ENCODE measurements at places on chromosomes 7 and 10.

- no peak for DNase-seq
These were observed 40.3 kb upstream of the ANK3 start for GRCh38 chr10:60430017-60430416.

- no peak for DNase-seq
These were observed 49.9 kb downstream of the ZRANB1 start for GRCh38 chr10:124991835-124992234.

- DNase-seq = no peak
These were observed 97.1 kb downstream of the WDR37 start for GRCh38 chr10:1153251-1153763.

DNA sequence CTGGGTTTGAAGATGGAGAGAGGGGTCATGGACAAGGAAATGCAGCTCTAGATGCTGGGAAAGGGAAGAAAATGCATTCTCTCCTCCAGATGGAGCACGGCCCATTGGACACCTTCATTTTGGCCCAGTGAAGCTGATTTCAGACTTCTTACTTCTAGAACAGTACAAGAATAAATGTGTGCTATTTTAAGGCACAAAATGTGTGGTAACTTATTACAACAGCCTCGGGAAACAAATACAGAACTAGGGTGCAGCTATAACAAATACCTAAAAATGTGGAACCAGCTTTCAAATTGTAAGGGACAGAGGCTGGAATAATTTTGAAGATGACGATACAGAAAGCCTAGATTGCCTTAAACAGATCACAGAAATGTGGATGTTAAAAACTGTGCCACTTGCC, 54.1 kb downstream of the CYTH3 start:
- DNase-seq = no peak

DNA sequence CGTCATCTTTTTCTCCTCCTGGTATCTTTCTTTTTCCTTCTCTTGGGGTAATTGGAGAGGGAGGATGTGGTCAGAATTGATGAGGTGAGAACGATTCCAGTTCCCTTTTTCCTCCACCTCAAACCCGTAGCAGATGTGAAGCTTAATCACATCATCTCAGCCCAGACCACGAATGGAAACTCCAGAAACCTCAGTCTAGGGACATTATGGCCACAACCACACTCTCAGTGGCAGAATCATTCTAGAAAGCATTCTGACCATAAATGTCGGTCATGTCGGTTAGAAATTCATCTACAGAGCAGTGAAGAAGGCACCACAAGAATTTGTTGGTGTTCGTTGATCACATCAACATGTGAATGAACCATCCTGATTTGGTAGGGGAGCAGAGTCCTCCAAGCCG, 78.7 kb downstream of the GATA3 start:
- no peak for DNase-seq

DNA sequence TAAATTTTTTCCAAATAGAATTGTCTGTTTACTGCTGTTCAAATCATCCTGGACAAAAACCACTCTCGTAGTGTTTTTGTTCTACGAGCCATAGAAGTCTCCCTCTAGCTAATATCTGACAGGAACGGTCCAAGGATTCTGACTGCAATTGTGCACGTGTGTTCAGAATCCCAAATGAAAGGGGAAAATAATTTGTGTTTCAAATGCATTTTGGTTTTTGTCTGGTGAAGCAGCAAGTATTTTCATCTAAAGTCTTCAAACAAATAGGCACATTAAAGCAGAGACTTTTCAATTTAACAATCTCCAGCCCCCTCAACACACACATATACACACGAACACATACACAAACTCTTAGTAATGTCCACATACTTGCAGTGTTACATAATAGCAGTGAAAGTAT, 475 bp downstream of the NEUROD6 start:
- DNase-seq = no peak

GRCh38 chr10:64626924-64627323, 1105.7 kb downstream of the REEP3 start:
- DNase-seq = no peak

DNA sequence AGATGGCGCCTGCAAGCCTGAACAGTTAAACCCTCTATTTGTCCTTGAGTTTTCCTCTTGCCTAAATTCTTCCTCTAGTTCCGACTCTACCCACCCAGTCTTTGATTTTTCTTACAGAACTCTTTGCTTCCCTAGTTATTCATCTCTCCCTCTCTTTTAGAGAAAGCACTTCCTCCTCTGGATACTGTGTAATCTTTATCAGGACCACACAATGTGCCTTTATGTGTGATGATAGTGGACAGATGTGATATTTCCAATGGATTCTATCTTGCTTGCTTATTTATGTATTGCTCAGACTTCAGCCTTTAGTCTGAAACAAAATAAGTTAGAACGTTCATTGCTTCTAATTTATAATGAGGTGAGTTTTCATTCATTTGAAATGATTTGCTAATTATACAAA, 79.5 kb upstream of the CAV2 start:
- DNase-seq = no peak

- DNase-seq = no peak
These were observed 10.0 kb upstream of the SGPL1 start for GRCh38 chr10:70805619-70806215.

GRCh38 chr10:31158011-31158658, 126.5 kb upstream of the ZNF438 start:
- DNase-seq = no peak

DNA sequence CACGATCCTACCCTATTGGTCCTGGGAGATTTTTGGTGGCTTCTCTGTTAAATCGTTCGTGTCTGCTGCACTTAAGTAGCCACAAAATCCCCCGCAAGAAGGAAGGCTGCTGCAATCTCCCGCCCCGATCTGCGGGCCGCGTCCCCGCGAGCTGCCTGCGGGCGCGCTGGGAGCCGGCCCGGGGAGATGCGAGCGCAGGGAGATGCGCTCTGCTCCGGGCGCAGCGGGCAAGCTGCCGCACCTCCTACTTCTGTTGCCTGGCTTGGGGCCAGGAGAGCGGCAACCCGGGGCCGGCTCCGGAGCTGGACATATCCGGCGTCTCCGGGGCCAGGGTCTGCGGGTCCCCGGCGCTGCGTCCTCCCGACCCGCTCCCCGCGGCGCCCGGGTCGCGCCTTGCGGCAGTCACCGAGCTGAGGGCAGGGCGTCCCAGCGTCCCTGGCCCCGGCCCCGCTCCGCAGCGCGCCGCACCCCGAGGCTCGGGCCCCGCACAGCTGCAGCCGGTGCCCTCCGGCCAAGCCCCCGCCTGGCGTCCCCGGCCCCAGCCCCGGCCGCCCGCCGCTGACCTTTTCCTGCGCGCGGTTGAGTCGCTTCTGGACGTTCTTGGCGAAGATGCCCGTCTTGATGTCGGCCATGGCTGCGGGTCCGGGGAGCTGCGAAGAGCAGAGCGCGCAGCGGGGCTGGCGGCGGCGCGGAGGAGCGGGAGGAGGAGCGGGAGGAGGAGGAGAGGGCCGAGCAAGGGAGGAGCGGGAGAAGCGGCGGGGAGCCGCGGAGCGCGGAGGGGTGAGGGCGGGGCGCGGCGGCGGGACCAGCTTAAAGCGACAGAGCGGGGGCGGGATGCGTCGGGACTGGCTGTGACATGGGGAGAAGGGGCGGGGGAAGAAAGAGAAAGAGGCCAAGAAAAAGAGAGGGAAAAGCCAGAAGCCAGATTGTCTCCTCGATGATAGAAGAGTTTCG, at the start of gene AMPH:
Gene AMPH, minus strand, starts transcription at position 654 of the 954 bp plus-strand sequence. Its CDS starts 22 bp downstream, at position 632.
- DNase-seq = no peak

DNA sequence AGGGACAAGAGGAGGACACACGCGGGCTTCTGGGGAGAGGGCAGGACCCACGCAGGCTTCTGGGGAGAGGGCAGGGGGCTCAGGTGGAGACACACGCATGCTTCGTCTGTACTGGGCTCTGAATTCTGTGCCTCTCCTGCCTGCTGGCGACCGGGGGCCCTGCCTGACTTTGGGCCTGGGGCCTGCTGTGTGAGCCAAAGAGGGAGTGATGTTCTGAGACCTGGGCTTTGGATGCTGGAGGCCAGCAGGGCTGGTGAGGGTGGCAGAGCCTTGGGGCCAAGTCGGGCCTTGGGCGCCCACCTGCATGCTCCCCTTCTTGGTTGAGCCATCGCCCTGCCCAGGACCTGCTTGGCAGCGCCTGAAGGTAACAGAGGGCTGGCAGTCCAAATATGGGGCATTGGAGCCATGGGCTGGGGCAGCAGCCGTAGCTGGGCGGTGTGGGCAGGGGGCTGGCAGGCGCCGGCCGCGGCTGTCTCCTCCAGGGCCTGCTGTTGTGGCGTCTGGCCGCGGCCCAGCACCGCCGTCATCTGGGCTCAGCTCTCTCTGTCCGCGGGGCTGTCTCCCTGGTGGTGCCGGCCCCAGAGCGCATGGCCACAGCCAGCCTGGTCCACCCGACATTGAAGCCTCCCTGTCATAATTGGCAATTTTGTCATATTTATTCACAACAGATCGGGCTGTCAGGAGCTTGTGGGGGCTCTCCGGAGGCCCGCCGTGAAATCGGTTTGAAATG, 78.9 kb downstream of the UNCX start:
- DNase-seq = no peak

- DNase-seq = no peak
These were observed 21.7 kb downstream of the ZCWPW1 start for GRCh38 chr7:100406767-100407166.

GRCh38 chr10:112390125-112390703, 16.3 kb downstream of the ACSL5 start:
- DNase-seq = no peak

DNA sequence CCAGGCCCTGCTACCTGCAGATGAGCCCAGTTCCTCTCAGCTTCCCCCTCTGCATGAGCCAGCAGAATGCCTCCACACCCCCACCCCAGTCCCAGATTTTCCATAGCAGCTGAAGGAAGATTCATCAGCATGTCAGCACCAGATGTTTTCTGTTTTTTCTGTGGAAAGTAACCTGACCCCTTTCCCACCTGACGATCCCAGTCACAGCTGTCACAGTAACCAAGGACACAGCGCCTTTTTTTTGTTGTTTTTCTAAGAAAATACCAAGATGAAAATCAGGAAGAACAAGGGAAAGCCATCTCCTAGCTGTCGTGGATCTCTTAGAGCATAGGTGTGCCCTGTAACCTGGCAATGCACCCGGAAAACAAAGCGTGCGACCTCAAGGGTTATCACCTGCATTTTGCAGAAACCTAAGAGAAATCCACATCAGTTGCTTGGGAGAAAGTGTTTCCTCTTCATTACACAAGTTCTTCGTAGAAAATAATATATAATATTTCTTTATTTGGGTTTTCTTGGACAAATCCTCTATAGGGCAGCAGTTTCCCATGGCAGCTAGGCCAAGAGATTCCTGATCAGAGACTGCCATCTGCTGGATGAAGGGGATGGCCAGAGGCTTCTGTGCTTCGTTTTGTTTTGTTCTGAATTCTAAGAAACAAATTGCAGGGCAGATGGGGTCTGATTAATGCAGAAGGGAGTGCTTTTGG, 401.9 kb downstream of the TNS3 start:
- DNase-seq = peak; percentile 11

GRCh38 chr10:93980486-93980885, 13.2 kb upstream of the PLCE1 start:
- DNase-seq = no peak

- no peak for DNase-seq
These were observed 71.2 kb downstream of the LRRTM3 start for GRCh38 chr10:66996996-66997395.

GRCh38 chr7:147279514-147279913, 1162.9 kb downstream of the CNTNAP2 start:
- no peak for DNase-seq

GRCh38 chr10:99535764-99536337, 3.1 kb downstream of the NKX2-3 start:
- no peak for DNase-seq

- no peak for DNase-seq
These were observed 138.5 kb upstream of the MGMT start for GRCh38 chr10:129328546-129328945.

DNA sequence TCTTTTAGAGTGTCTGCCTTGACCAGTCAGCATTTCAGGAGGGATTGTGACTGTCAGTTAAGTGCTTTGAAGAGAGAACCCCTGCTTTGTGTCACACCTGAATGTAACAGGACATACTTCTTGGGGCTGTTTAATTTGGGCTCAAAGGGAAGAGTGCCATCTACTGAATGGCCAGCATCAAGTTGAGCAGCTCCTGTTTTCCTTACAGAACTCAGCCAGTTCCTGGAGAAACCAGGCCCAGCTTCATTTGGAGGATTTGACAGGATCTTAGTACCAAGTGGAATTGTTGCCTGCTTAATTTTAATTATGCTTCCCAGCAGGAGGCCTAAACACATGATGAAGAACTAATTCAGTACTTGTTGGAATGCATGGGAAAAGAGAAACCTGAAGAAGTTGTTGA, 8.3 kb downstream of the ADD3 start:
- DNase-seq = no peak

DNA sequence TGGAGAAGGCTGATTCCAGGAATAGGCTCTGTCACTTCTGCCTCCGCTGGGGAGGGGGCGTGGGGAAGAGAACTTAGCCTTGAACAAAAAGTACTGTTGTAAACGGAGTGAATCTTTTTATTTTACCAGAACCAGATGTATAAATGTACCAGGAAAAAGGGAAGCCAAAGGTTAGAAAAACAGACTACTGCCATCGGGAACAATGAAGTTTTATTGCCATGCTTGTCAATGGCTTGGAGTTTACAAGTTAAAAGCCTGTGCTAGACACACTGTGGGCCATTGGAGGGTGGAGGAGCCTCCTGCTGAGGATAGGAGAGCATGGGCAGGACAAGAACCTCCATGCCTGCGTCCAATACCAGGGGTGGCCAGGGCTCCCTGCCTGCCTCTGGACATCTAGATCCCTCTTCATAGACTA, 161.7 kb upstream of the LYZL2 start:
- DNase-seq = no peak

DNA sequence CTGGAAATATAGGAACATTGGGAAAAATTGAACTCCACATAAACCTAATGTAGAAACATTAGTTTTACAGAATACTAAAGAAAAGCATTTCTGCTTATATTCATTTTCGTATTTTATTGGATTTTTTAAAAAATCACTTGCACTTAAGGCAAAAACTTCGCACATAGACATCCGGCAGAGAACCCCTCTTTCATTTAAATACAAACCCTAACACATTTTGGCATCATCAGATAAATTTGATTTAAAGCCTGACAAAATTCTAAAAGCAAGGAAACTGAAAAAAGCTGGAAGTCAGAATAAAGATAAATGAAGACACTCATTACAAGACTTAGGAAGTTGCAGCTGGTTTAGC, 396 bp upstream of the EXOC4 start:
- DNase-seq = no peak

DNA sequence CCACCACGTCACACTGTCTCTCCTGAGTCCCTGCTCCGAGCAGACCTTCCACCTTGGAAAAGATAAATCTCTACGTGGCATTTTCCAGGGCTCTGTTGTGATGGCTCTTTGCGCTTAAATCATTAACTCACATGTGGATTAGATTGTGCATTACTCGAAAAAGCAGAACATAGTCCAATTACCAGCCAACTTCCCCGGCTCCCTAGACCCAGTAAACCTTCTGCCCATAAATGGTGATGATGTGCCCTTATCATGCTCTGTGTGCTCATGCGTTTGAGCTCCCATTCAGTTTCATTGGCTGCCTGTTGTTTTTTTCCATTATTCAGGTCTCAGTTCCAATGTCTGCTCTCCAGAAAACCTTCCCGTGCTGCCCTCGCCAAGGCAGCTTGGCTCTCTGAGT, 471.2 kb downstream of the GLRX3 start:
- DNase-seq = no peak
